A673 (cell line): ENCODE measurements at places on chromosomes 2 and 18.

DNA sequence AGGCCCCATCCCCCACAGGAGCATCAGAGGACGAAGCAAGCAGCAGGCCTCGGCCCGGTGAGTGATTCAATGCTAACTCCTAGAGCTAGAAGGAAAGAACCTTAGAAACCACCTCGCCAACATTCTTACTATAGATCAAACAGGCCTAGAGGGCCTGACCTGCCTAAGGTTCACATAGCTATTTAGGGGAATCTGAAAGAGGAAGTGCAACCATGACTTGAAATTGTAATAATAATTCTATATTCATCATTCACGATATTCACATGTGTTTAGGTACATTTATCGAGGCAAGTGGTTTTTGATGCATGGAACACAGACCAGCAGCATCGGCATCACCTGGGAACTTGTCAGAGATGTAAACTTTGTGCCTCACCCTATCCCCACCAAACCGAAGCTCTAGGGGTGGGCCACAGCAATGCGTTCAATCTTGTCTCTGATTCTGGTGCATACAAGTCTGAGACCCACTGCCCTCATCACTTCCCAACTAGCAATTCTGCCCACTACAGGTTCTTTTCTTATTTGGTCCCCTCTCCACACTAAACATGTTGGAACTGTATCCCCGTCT lies 78.0 kb upstream of the DNMT3A start:
- DNase-seq, result no peak

DNA sequence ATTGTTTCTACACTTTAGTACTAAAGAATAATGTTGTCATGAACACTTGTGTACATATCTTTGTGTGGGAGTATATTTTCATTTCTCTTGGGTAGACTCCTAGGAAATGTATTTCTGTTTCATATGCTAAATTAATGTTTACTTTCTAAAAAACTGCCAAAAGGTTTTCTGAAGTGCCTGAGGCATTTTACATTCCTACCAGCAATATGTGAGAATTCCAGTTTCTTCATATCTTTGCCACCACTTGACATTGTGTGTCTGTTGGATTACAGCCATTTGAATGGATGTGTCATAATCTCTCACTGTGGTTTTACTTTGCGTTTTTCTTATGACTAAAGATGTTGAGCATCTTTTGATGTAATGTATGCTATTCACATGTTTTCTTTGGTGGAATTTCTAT lies 428.2 kb upstream of the KCNH7 start:
- DNase-seq, result no peak

DNA sequence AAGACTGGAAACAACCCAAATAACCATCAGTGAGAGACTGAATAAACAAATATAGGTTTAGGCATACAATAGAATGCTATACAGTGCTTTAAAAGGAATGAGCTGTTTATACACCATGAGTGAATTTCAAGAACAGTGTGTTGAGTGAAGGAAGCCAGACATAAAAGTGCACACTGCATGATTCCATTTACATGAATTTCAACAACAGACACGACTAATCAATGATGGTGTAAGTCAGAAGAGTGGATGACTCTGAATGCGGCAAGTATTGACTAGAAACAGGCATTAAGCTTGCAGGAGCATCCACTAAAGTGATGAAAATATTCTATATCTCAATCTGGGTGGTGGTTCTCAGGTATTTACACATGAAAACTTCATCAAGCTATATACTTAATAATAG lies 142.7 kb upstream of the SLC39A10 start:
- no peak for DNase-seq

DNA sequence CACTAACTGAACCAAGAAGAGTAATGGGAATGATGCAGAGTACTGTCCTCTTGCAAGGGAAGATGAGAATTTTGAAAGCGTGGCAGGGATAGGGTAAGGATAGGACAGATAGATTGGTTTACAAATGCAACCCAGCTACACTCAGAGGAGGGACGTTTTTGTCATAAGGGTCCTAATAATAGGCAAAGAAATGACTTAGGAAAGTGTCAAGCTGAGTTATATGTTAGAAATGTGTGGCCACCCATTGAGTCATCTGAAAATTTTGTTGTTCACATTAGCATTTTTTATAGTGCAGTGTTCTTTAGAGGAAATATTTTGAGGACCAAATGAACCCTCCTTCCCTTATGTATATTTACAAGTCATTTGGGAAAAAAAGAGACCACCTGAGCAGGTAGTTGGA lies 137.5 kb downstream of the PHLPP1 start:
- peak; percentile 6 for DNase-seq

DNA sequence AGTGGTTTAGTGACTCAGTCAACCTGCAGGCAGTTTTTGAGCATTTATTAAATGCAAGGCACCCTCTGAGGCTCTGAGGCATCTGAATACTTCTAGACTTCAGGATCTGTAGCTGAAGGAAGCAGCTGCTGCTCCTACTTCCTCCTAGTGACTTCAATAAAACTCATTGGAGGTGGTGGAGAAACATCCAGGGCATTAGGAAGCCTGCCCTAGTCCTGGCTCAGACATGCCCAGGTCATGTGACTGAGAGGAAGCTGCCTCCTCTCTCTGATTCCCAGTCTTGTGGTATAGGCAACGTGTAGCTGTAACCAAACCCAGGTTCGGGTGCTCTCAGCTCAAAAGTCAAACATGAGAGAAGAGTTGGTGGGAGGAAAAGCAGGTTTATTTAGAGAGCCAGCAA lies 287.2 kb upstream of the GYPC start:
- no peak for DNase-seq

DNA sequence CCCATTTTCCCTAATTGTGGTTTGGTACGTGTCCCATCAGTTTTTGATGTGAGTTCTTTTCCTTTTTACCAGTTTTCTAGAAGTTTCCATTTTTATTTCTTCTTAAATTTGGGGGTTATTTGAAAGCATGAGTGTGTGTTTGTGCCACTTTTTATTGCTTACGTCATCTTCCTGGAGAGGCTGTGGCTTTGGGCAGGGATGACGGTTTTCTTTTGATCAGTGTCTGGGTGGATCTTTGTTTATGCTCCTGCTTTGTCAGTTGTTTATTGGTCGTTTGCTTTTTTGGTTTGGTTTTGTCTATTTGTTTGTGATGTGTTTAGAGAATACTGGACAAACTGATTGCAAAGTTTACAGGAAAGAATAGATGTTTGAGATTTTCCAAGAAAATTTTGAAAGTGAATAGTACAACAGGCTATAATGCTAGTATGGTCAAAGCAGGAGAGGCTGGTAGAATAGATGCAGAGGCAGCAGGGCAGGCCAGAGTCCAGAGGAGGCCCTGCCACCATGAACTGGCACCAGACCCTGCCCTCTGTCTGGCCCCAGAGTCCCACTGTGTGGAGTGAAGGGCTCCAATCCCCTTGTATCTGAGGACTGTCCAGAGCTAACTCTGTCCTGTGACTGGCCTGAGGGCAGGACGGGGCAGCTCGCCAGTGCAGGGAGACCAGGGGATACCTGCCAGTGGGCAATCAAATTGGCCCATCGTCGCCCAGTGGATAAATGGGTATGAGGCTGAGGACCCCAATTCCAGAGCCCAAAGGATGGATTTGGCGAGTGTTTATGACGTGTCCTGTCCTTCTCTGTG lies 23.4 kb upstream of the SNED1 start:
- DNase-seq, result no peak

DNA sequence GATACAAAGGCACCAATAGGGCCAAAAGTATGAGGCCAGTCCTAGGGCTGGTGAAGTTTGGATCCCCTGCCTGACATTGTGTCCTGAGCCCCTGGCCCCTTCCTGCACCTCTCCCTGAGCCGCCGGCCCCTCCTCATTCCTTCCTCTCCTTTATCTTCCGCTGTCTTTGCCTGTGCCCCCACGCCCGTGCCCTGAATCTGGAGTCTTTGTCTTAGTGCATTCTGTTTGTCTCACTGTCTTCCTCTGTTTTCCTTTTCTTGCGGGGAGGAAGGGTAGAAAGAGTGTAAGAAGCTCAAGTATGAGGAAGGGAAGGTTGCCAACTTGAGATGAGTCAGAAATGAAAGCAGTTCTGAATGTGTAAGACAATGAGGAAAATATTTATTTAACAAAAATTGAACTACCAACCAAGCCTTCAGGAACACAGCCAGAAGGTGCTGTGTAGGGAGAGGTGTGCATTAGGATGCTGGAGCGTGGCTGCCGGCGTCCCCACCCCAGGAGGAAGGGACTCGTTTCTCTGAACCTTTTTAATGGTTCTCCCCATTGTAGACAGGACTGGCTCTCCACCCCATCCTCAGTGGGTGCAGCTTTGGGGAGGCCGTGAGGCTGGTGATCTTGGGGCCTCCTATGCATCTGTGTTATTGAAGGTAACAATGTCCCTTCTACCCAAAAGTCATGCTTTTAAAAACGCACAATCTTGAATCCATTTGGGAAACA lies 133.1 kb downstream of the NEDD4L start:
- peak; percentile 24 for DNase-seq

DNA sequence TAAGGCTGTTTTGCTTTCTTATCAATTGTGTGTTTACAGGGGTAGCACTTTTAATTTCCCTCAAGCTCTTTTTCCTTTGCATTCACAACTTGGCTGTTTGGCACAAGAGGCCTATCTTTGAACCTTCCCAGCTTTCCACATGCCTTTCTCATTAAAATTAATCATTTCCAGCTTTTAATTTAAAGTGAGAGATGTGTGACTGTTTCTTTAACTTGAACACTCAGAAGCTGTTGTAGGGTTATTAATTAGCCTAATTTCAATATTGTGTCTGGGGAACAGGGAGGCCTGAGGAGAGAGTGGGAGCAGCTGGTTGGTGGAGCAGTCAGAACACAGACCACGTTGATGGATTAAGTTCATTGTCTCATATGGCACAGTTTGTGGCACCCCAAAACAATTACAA lies 4.7 kb downstream of the ASB1 start:
- no peak for DNase-seq

- no peak for DNase-seq
Measured at GRCh38 chr18:63098018-63098981, 221.3 kb downstream of the BCL2 start.

DNA sequence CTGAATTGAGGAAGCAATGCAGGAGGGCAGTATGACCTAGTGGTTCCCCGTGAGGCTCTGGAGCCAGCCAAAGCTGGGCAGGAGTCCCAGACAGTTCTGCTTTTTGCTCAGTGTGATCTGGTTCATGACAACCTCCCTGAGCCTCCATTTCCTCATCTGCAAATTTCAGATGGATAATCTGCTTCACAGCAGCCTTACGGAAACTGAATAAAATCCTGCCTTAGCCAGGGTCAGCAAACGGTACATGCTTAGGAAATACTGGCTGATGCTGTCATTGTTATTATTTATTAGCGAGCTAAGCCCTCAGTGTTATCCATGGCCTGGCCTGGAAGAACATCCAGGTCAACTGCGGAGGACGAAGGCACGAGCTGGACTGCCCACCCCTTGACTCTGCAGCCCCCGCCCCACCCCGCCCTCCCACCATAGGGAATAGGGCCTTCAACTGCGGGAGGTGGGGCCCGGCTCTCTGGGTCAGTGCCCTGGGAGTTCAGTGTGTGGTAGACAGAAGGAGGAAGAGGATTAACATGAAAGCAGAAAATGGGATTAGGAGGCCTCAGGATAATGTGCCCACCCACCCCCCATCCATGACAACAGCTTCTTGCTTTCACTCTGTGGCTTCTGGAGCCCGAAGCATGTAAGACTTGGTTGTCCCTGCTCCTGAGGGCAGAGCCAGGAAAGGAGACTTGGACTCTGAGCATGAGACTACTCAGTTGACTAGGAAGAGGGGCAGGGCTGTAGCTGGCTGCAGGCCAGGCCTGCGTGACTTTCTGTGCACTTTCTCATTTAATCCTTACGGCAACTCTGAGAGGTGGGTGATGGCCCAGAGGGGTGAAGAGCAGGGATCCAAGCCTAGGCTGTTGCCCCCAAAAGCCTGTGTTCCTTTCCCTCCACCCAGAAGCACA lies 13.1 kb downstream of the PKDCC start:
- DNase-seq, result peak; percentile 85

DNA sequence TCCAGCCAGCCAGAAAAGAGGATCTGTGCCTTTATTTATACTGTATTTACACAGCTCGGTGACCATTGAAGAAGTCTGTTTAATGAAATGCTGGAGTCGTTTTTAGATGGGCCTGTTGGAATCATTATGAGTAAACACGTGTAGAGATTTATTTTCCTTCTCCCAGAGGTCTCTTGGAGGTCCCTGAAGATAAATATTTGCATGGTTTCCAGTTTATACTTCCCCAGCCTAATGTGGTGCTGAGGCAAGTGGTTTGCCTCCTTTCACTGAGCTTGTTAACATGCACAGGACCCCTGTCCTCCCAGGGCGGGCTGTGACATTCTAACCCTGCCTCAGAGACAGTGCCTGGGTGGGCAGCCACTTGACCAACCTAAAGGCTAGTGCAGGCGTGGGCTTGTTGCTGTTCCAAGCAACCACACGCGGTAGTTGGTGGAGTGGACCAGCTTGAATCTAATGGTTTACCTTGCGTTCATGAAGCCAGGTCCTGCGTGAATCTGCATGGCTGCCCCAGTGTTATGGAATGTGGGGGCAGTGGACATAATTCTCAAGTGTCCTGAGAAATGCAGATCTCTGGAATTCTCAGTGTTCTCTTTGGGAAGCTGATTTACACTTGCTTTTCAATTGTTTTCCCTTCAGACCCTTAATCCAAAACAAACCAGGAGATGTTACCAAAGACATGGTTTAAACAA lies 130.2 kb upstream of the DLX2 start:
- DNase-seq, result no peak

DNA sequence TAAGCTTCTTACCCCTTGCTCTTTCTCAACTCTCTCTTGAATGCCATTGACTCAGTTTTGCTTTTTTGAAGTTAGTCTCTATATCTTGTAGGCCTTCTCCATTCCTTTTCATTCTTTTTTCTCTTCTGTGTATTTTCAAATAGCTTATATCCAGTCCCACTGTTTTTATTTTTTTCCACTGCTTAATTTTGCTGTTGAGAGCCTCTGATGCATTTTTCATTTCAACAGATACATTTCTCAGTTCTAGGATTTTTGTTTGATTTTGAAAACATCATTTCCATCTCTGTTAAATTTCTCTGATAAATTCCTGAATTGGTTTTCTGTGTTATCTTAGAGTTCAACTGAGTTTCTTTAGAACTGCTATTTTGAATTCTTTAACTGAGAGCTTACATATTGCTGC lies 45.9 kb downstream of the MIB1 start:
- DNase-seq, result no peak

- DNase-seq, result peak; percentile 62
Measured at GRCh38 chr2:222355860-222356259, 57.1 kb upstream of the PAX3 start.

GRCh38 chr2:108226564-108226963 lies 13.2 kb upstream of the SULT1C3 start:
- DNase-seq, result no peak

DNA sequence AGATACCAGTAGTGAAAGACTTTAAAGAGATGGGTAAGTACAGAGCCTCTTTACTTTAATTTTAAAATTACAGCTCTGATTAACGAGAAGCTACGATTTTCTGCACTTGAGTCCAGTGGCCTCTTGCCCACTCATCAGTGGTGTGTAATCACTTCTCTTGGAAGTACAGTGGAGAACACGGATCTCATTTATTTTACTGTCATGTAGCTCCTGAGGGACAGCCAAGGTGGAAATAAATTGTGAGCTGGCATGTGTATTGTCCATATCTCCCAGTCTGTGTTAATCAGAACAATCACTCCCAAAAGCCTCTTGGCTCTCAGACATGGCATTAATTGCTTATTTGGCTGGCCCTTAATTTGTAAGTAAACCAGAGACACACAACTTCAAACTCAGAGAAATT lies 69.4 kb downstream of the LOXHD1 start:
- no peak for DNase-seq
